ENCODE measurements at places on chromosomes 5 and 9.

- no peak for DNase-seq
Measured at GRCh38 chr5:74306845-74307244, 333.7 kb downstream of the ENC1 start.

- DNase-seq = no peak
Measured at GRCh38 chr5:2014058-2014610, 131.4 kb upstream of the IRX4 start.

GRCh38 chr5:12652201-12652600, 748.0 kb upstream of the CTNND2 start:
- no peak for DNase-seq

DNA sequence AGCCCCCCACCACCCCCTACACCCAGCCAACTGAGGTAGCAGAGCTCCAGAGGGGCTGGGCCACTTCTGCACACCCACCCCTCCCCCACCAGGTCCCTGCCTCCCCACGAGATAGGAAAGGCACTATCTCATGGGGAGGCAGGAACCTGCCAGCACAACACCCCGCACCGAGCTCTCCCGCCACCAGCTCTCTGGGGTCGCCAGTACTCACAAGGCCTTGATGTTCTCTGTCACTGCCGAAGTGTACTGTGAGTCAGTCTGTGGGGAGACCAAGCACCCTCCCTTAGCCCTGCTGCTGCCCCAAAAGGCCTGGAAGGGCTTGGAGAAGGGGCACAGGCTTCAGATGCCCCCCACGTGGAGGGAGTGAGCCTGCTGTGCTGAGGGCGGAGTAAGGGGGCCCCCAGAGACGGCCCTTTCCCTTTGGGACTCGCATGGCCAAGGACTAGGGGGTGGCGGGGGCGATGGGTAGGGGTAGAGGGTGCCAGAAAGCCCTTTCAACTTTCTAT, 5.9 kb downstream of the MGAT4B start:
- DNase-seq = no peak

GRCh38 chr9:115164511-115164974, 46.6 kb upstream of the TNC start:
- no peak for DNase-seq

GRCh38 chr9:135504262-135505243, 4.1 kb downstream of the MRPS2 start:
- no peak for DNase-seq

GRCh38 chr9:99867968-99868367, 38.5 kb upstream of the STX17 start:
- DNase-seq = no peak

GRCh38 chr5:3384531-3384930, 211.1 kb upstream of the IRX1 start:
- DNase-seq = no peak

DNA sequence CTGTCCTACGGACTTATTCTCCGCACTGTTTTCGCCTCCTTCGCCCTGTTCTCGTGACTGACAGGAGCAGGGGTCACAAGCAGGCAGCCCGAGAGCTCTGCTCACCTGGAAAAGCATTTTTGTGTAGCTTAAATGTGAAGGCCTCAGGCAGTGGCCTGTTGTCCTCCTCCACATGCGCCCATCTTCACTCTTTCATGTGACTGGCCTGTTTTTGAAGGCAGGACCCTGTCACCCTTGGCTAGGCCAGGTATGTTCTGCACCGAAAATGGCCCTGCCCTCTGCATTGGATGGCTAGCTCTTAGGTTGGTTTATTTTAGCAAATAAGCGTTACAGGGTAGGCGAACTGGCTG, 614 bp upstream of the CPLANE1 start:
- DNase-seq = no peak

DNA sequence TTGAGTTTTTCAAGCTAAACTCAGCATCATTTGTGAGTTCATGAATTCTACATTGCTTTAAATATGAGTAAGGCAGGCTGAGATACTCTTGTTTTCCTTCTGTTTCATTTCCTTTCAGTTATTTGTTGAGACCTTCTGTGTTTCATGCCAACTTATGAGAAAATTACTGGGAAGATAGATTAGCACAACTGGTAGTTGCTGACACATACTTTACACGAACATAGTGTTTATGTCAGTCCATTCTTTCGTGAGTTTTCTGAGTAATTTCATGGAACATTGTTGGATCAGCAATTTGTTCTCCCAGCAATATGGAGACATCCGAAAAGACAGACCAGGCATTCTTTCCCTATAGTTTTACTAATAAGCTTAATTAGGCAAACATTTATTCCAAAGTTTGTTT, 102.0 kb upstream of the SMC5 start:
- no peak for DNase-seq

DNA sequence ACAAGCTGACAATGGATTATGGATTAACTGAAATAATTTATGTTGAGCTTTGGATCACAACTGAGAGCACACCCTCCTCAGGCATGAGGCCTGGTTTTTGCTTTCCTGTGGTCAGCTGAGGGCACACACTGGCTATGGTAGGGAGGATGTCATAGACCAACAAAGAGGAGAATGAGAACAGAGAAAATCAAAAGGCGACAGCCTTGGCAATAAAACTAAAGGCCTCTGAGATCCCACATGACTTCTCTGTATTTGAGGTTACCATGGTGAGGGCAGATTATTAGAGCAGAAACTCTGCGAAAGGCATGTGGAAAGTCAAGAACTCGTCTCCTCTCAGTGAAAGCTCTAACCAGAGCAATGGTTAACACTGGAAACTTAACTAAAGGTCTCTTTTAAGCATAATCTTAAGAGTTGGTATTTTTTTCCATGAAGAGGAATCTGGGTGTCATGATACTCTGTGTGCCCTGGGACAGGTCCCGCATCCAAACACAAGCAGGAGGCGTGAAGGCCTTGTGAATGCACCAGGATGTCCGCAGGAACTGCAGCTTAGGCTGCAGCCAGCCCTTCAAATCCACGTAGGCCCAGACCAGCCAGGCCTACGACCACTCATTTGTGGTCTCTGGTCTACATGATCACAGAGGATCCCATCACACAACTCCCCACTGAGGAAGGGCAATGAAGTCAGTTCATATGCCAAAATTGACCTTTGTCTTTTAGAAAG, 12.4 kb upstream of the MEIKIN start:
- DNase-seq = no peak

GRCh38 chr9:78286125-78286524, 10.8 kb upstream of the PSAT1 start:
- DNase-seq = no peak

DNA sequence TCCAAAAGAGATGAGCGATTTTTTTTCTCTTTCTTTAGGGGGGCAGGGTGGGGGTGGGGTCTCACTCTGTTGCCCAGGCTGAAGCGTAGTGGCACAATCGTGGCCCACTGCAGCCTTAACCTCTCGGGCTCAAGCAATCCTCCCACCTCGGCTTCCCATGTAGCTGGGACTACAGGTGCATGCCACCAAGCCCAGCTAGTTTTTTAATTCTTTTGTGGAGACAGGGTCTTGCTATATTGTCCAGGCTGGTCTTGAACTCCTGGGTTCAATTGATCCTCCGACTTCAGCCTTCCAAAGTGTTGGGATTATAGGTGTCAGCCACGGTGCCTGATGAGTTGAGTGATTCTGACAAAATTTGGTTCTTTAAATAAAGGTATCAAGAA, 127.0 kb downstream of the ARRDC3 start:
- no peak for DNase-seq

DNA sequence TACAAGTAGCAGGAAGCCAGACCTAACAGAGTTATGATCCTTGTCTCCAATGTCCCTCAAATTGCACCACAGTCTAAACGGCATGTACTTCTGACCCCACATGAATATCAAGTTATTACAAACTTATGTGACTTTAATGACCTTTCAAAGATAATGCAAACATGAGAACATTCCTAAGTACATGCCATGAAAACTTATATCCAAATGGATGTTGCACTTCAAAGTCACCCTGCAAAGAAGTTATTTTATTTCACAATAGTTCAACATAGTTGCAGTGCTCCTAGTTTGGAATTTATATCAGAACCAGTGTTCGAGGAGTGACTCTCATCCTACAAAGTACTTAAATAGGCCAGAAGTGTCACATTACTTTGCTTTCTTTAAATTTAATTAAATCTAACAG, 41.2 kb upstream of the ITGA1 start:
- no peak for DNase-seq

GRCh38 chr9:125089331-125089730, 54.0 kb downstream of the SCAI start:
- no peak for DNase-seq

DNA sequence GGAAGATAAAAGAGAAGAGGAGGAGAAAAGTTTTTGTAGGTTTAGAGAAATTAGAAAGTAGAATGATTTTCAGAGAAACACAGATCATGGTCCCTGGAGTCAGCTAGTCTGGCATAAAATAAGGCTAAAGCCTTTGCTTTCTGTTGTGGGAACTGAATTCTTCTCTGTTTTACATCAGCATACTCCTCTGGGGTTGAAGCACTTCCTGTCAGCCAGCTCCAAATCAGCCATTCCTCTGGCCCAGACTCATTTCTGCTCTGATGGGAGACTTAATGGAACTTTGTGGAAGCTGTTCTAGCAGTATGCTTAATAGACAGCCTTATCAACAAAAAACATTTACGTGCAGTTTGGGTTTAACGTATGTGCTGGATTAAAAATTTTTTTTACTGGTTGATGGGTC, 143.2 kb downstream of the HMHB1 start:
- no peak for DNase-seq

Data from activated CD8-positive, alpha-beta memory T cell treated with anti-CD3 and anti-CD28 coated beads for 48 hours (primary cell).